ENCODE measurements at places on chromosomes 3 and 15. TPM values are rescaled to one million over a fixed set of nuclear protein-coding genes. Genes with fewer than 3 reads are reported as not detected.

GRCh38 chr15:32636410-32636809 lies 5.1 kb upstream of the SCG5 start:
- no peak for DNase-seq

- DNase-seq = no peak
Measured at GRCh38 chr3:44993471-44994205, 17.6 kb downstream of the EXOSC7 start.

DNA sequence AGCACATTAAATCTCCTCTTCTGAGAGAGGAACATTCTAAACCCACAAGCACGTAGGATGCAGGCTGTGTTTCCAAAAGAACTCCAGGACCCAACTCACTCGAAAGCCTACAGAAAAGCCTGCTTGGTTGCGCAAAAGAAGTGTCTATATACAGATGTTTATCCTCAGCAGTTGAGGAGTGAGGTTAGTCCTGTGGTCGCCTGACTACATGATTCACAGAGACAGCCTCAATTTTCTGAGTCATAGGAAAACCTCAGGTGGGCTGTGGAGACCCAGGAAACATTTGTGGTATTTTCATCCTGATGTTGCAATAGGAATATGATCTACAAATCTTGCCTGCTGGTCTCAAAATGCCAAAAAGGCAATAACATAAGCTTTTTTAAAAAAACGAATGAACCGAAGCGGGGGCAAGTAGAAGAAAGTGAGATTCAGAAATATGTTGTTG lies 183.8 kb upstream of the THRB start:
- DNase-seq = no peak

- no peak for DNase-seq
Measured at GRCh38 chr3:121769246-121769645, 19.7 kb upstream of the GOLGB1 start.

The THPO gene
- 0.07 TPM for total RNA-seq

- no peak for DNase-seq
Measured at GRCh38 chr15:25731411-25731810, 131.7 kb downstream of the ATP10A start.

- DNase-seq = no peak
Measured at GRCh38 chr3:51953445-51953844, 1.7 kb upstream of the GPR62 start.

DNA sequence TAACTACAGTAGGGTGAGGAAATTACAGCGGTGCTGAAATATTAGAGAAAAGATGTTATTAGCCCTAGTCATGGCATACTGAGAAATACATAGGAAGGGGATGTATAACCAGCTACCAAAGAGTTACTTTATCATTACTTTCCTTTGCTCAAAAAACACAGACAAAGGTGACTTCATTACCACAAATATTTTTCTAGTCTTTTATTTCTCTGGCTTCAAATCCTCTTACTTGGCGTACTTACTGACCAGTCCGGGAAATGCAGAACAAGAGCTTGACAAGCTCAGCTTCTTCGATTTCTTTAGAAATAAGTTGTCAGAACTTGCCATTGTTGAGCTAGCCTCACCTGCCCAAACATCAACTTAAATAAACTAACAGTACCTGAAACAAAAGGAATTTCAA lies 142.1 kb upstream of the TMCO5A start:
- DNase-seq = no peak

DNA sequence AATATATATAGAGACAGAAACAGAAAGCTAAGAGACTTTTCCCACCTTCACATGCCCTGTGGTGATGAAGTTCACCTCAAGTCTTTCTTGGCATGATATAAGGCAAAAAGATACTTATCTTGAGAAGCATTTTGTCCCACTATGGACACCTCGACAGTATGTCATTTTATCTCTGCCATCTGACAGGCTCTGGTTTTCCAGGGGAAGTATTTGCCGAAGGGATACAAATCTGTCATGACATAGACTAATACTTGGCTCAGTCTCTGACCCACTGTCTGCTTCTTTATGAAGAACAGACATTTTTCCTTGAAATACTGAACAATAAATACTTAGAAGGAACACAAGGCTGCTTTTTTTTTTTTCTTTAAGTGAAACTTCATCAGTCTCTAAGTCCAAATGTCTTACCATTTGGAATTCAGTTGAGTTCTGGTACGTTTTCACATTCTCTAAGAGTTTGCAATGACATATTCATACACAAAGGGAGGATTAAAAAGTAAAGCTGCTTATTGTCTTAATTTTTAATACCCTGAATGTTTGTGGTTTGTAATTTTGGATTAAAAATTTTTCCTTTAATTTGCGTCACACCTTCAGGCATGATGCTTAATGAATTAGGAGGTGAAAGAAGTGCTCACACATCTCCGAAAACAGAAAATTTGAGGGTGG lies 87.8 kb upstream of the LMOD3 start:
- no peak for DNase-seq

DNA sequence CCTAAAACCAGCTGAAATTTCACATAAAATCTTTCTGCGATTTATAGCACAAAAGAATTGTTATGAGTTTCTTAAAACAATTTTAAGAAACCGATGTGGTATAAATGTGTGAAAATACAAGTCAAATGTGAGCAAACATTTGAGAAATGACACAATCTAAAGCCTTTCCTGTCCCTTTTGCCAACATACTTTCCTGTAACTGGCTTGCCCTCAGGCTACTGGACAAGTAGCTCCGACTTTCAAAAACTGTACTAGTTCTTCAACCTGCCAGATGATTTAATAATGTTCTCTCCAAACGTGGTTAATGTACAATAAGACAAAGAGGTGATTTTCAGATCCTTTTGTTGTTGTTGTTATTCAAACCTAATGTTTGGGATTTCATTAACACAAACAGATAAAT lies 105.9 kb upstream of the ARHGEF26 start:
- DNase-seq = no peak
